SK-MEL-5 (cell line): ENCODE measurements at places on chromosomes 13 and 19.
A peak's percentile ranks its signal among the peaks of the same experiment; 100 is the strongest.

- DNase-seq = no peak
Measured at GRCh38 chr19:10899151-10899653, 27.8 kb downstream of the CARM1 start.

GRCh38 chr19:49580264-49581006, at the start of gene NOSIP:
NOSIP (minus strand) TSS chr19:49580556; CDS start chr19:49560691, 19,865 bp downstream.
- peak; percentile 96 for DNase-seq

DNA sequence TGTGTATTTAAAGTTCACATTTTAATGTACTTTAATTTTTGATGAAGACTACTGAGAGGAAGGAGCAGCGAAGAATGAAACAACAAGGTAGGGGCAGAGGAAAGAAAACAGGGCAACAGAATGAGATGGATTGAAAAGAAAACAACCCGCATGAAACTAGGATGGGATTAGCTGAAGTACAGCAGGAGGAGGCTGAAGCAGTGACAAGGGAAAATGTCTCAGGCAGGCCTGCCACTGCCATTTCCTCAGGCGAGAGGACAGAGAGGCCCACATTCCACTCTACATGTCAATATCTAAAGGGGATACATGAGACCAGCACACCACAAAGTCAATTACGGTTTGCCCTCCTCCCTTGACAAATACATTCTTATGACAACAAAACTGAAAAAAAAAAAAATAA, 1703.2 kb downstream of the EFNB2 start:
- no peak for DNase-seq

- DNase-seq = no peak
Measured at GRCh38 chr19:7489609-7490044, 792 bp upstream of the PEX11G start.

- DNase-seq = no peak
Measured at GRCh38 chr13:26326562-26326961, 72.6 kb downstream of the CDK8 start.
